ELR (cell line): ENCODE measurements at places on chromosomes 3 and 15.

DNA sequence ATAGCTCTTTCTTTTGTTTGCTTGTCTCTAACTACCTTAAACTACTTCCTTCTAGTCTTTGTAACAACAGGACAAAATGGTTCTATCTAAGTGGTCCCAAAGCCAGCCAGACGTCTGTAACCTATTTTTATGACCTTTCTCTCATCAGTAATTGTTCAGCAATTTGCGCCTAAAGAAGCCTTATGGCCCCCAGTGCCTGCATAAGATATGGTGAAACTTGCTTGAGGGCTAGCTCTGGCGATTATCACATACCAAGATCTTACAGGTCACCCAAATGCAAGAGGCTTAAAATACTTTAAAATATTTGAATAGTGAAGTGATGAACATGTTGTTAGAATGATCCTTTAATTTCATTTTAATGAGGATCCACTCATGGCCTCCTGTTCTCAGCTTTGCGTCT is 369.4 kb downstream of the SOX2 start:
- DNase-seq, result no peak

- DNase-seq, result no peak
These were observed 161.6 kb upstream of the LRRC3B start for GRCh38 chr3:26460985-26461384.

- peak; percentile 40 for DNase-seq
These were observed 272.2 kb upstream of the CHRNA7 start for GRCh38 chr15:31758126-31758525.

DNA sequence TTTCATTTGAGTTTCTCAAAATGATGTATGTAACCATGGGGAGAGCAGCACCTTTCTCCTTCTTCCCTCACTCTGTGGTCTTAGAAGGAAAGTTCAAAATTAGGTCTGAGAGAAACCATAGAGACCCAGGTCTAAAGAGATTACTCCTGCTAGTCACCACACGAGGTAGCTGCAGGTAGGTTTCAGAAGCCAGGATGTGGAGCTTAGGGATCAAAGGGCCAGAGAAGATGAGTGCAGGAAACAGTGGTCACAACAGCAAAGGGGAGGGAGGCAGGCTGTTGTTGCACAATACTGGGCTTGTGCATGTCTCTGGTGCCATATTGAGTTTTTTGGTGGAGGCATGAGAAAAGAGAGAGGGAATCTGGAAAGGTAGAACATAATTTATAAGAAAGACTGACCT is 583.6 kb downstream of the AGBL1 start:
- DNase-seq, result no peak

DNA sequence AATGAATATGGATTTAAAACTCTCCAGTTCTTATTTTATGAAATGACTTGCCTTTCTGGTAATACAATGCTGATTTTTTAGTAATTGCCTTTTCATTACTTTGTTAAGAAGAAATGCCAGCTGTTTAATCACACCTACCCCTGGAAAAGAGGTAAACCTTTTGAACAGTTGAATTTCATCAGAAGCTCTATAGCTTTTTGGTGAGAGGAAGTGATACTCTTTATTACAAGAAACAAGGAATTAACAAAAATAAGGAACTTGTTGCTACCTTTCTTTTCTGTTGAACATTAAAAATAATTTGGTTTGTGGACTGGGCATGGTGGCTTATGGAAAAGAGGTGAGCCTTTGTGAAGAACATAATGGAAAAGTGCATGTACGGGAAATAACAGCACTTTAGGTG is 19.7 kb downstream of the BLOC1S6 start:
- DNase-seq, result no peak

DNA sequence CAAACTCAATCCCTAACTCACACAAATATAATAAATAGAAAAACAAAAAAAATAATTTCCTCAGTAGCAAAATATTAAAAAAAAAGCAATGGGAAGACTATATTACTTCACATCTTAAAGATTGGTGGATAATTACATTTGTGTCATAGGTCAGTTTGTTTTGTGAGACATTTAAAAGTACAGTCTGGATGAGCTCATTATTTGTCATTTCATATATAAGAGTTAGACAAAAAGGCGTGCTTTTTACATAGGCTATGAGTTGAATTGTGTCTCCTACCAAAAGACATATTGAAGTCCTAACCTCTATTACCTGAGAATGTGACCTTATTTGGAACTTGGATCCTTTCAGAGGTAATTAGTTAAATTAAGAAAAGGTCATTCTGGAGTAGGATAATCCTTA is 710.1 kb upstream of the CBLB start:
- peak; percentile 60 for DNase-seq

DNA sequence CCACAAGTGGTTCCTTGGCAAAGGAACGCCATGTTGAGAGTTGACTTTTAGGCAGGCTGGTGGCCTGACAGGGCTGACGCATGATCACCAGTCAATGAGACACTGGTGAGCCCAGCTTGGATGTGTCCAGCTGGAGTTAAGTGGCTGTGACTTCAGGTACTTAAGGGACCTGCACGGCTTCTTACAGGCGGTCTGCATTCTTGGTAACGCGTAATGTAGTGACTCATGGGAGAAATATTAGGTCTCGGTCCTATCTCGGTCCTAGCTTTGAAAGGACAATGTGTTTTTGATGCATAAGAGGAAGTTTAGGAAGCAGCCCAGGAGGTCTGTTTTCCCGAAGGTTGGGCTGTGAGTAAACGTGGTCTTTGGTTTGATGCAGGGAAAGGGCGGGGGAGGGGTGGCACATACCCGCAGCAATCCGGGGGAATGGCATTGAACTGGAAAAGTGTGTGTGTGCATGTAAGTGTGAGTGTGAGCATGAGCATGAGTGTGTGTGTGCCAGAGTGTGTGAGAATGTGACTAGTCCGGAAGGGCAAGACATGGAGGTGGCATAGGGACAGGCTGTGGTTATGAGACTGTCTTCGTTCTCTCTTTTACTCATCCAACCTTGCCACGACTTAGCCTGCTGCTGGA is 55.3 kb downstream of the FAM43A start:
- peak; percentile 88 for DNase-seq

GRCh38 chr3:39149059-39149455 is 4.3 kb downstream of the CSRNP1 start:
- DNase-seq, result no peak

DNA sequence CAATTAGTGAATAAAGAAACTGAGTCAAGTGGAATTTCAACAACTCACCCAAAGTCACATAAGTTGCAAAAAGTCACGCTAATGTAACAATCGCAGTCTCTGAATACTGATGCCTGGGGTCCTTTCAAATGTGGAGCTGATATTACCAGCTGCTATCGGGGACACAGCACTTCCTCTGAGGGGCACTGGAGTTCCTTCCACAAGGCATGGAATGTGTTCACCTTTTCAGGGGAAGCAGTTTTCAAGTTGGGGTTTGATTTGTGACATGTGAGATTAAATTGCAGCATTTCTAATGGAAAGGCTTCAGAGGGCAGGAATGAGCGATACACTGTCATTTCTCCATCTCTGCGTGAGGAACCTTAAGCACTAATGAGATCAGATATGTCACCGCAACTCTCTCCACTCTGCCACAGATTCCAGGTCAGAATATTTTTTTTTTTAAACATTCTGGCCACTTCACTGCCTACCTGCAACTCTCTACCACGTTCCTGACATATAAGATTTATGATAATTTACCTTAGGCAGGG is 807.2 kb upstream of the CFAP20DC start:
- DNase-seq, result no peak

GRCh38 chr15:92682741-92683510 is 27.4 kb upstream of the FAM174B start:
- no peak for DNase-seq

DNA sequence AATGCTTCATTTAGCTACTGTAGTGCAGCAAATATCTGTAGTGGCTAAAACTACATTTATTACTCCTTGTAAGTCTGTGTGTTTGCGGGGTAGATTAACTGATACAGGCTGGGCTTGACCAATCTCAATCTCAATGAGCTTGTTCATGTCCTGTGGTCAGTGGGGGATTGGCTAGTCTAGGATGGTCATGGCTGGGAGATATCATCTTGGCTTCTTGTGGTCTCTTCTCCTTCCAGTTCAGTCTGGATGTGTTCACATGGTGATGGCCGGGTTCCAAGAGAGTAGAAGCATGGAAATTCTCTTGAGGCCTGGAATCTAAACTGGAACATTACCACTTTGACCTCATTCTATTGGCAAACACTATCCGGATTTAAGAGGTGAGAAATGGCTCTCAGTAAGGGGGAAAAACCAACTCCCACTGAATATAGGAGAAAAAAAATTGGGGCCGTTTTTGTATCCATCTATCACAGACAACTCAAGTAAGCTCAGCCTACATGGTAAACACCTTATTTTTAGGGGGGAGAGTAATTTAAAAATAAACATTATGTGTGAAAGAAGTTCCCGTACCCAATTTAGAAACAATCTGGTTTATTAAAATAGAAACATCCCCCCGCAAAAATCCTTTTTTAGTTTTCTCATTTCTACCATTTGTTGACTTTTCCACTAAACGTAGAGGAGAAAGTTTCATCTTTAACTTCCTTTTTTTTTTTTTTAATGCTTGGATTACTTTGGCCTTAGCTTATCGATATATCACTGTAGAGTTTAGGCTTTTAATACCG is 284.9 kb upstream of the TBC1D5 start:
- no peak for DNase-seq

DNA sequence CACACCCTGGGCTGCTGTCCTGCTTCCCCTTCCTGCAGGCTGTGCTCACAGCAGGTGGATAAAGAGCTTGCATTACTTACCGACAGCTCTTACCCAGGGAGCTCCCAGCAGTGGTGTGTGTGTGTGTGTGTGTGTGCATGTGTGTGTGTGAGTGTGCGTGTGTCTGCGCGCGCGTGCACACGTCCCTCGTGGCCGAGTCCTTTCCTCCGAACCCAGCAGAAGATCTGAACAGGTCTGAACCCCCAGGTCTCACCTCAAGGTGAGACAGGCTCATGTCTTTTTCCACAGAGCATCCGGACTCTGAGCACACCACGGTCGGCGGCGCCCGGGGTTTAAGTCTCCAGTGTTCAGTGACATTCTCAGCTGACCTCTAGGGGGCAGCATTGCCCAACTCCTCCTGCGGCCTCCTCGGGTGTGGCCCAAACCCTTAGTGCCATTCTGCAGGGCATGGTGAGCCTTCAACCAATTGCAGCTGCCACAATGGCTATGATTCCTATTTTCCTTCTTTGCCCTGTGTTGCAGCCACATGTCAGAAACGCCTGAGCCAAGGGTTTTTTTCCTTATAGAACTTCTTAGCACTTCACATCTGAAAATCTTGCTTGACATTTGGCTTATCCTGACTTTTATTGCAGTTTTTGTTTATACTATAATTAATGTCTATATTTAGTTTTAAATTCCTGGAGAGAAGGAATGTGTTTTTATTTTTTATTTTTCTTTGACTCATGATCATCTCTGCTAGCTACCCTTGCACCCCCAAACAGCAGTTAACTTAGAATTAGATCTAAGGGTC is 64.1 kb upstream of the KLHL25 start:
- peak; percentile 71 for DNase-seq

DNA sequence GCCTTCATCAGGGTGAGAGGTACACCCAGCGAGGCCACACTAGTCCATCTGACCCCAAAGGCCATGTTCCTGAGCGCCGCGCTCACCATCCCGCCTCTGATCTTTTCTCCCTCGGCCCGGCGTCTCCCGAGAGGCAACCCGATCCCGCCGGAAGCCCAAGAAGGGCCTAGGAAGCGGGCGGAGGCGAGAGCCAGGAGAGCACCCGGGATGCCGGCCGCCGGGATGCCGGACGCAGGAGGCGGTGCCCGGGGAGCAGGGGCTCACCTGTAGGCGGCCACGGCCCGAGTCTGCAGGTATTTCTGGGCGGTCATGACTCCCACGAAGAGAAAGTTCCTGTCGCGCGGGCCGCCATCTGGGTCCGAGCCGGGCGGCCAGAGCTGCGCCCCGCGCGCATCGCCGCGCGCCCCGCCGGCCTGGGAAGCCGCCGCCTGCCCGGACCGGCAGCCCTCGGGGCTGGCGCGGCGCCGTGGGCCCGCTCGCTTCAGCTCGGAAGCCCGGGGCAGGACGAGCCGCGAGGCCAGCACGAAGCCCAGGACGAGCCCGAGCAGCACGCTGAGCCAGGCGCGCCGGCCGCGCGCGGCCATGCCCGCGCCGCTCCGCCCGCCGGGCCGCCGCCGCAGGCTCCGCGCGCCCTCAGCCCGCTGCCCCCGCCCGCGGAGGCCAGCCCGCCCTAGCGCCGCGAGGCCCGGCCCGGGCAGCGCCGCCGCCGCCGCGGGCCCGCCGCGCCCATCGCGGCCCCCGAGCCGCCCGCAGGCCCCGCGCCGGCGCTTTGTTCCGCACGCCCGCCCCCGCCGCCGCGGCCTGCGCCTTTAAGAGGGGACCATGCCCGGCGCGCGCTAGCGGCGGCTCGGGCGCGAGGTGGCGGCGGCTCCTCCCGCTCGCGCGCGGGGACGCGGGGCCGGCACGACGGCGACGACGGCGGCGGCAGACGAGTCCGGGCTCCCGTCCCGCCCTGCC is 697 bp downstream of the CHSY1 start:
- DNase-seq, result peak; percentile 68

DNA sequence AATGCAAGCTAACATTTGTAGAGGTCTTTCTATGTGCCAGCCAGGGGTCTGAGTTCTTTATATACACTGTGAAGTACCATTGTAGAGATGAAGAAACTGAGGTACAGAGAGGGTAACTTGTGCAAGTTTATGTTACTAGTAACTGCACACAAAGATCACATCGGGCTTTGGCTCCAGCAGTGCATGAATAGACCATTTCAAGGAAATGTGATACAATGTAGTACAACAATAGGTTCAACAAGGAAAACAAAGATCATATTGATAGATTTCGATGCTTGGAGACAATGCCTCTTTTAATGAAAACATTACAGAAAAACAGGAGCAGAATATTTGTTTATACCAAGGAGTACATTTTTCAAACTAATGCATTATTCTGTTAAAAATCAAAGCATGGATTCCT is 115.3 kb downstream of the POLR2M start:
- no peak for DNase-seq

- DNase-seq, result no peak
These were observed 99.0 kb upstream of the RBMS3 start for GRCh38 chr3:29181872-29182271.

DNA sequence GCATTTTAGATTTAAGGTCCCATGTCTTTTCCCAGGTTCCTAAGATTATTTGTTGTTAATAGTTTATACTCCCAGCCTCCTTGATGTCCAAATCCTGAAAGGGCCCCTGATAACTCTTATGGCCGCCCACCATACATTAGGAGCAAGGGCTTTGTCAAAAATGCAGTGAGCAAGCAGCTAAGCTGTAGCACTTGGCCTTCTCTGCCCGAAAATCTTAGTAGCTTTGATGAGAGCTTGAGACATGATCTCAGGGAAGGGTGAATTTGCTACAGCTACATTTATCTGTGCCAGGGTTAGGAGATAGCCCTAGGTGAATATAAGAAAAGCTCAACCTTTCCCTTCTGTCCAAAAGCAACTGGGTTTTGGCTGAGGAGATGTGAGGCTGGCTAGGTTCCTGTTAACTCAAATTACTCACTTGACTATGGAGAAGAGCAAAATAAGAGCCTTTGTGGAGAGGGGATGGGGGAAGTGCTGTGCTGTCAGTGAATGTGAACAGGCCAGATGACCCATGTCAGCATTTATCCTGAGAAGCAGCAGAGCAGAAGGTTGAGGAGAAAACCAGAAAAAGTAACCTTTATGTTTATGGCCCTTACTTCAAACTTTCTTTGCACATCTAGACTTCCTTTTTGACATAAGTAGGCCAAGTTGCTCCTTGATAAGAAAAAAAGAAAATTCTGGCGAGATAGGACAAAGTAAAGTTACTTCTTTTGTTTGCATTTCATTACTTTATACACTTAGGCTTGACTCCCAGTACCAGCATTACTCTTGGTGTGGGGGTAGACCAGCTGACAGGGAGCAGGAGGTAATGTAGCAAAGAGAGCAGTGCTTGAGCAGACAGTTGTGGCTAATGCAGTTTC is 21.1 kb downstream of the MAPK6 start:
- no peak for DNase-seq

GRCh38 chr15:42193383-42193782 is 14.7 kb downstream of the VPS39 start:
- no peak for DNase-seq
